Stimulated activated CD8-positive, alpha-beta memory T cell treated with anti-CD3 and anti-CD28 coated beads, Interleukin-4, amount 100 ng/mL, for 4 hours (primary cell): ENCODE measurements at places on chromosomes 3 and 15.

- DNase-seq = no peak
These were observed 10.0 kb downstream of the DUSP7 start for GRCh38 chr3:52046186-52046901.

DNA sequence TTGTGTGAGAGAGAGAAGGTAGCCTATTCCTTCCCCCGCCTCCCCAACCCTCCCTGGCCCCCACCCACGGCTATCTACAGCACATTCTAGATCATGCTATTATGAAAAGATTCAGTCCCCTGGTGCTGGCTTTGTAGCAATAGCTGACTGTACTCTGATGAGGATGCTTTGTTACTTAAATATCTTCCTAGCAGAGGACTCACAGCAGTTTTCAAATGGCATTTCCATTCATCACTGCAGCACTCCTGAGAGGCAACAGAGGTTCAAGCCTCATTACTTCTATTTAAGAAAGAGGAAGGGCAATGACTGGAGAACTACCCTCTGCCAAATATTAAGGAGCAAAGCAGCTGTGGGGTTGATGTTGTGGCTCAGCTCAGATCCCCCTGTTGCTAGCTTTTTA, 61.0 kb downstream of the LRRN1 start:
- DNase-seq = no peak

DNA sequence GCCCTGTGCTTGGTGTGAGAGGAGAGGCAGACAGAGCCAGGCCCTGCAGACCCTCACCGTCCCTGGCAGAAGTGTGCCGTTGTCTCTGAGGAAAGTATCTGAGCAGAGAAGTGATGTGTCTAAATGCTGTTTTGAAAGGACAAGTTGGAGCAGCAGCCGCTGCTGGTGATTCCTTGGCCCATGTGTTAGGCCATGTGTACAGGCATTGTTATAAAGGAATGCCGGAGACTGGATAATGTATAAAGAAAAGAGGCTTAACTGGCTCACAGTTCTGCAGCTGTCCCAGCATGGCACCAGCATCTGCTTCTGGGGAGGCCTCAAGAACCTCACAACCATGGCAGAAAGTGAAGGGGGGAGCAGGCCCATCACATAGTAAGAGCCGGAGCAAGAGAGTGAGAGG, 334.6 kb upstream of the ATP10A start:
- DNase-seq = no peak

GRCh38 chr3:48409291-48410201, 20.3 kb downstream of the PLXNB1 start:
- no peak for DNase-seq
